SJSA1 (cell line): ENCODE measurements at places on chromosomes 12 and 14. TPM values are rescaled to one million over a fixed set of nuclear protein-coding genes. Genes with fewer than 3 reads are reported as not detected.
A peak's percentile ranks its signal among the peaks of the same experiment; 100 is the strongest.

DNA sequence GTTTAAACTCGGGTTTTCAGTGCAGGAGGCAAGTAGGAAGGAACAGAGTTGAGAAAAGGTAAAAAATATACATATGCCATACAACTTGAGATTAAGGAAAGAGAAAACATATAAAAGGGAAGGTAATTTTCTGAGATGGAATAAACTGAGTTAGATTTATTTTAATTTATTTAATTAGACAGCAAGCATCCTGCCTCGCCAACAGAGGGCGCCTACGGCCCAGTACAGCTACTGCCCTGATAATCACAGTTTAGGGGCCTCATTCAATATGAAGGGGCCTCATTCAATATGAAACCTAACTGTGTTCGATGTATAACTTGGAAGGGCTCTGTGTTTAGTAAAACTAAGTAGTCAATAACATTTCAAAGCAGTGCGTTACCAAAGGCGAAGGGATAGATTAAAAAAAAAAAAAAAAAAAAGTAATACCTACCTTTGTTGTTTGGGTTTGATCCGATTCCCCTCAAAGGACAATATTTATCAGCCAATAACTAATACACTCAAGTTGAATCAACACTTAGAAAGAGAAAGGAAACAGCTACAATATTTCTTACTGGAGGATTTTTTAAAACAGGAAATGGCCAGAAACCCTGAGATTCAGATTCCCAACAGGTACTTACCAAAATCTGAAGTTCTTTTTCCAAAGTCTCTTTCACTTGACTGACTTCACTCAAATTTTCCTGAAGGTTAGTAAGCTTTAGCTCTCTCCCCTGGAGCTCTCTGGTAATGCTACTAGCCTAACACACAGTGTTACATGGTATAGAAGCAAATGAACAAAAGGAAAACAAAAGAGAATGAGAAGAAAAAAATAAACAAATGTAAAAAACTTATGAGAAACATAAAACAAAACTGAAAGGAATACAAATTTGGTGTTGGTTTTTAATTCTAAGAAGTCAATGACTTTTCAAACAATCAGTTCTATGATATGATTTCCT lies 70.0 kb upstream of the VPS33A start:
- no peaks in the 10 kb centered on the region for H3K4me1 ChIP-seq
- no peak for DNase-seq
- no peaks in the 10 kb centered on the region for H3K27me3 ChIP-seq
- no peak overlapping the region for H3K4me3 ChIP-seq

The KIF26A gene
- total RNA-seq = 0.05 TPM in 1 of 2 replicates, not detected in the other

The TNS2 gene
- total RNA-seq = 8.8 and 18.4 TPM in 2 replicates

DNA sequence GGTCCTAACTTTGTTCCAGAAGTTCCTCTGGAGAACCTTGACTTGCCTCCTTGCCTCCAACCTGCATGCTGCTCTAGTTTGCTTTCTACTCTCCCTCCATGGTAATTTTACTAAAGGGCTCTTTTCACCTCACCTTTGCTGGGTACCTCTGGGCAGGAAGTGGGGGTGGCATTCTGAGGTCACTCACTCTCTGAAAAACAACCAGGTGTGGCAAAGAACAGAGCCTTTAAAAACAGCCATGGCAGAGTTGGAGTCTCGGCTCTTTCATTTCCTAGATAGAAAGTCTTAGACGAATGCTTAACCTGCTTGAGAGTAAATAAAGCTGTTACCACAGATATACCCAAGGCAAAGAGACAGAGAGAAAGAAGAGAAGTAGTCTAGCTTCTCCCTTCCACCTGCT lies 827.9 kb downstream of the BCL11B start:
- H3K4me3 ChIP-seq = no peak overlapping the region
- no peaks in the 10 kb centered on the region for H3K4me1 ChIP-seq
- no peaks in the 10 kb centered on the region for H3K36me3 ChIP-seq
- H3K27ac ChIP-seq = no peak overlapping the region
- DNase-seq = no peak
- no peaks in the 10 kb centered on the region for H3K27me3 ChIP-seq

DNA sequence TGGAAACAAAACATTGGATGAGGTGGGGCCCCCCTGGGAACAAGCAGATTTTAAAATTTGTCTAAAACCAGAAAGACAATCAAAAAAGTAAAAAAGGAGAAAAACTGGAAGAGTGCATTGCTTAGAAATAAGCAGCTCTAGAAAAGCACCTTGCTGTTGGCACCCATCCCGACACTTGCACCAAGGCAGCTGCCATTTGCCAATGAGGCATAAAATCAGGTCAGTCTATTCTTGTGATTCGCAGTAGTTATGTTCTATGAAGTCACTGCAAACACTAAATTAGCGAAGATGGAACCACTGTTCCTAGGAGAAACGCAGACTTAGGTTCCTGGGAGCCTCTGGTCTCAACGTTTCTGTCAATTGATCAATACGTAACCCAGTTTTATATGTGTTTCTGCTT lies 16.2 kb downstream of the VPS33A start:
- DNase-seq = no peak
- peaks cover 8% of the 10 kb centered on the region for H3K36me3 ChIP-seq
- H3K27me3 ChIP-seq = no peaks in the 10 kb centered on the region
- no peaks in the 10 kb centered on the region for H3K4me1 ChIP-seq

GRCh38 chr12:65121049-65121955 lies at the start of gene WIF1:
Gene WIF1, minus strand, starts transcription at chr12:65121305. Its CDS starts 114 bp downstream, at chr12:65121191.
- no peak within 1 kb of the TSS for H3K4me3 ChIP-seq
- H3K4me1 ChIP-seq = no peaks in the 10 kb centered on the region

The TSPAN8 gene
- total RNA-seq = not detected in 2 replicates

DNA sequence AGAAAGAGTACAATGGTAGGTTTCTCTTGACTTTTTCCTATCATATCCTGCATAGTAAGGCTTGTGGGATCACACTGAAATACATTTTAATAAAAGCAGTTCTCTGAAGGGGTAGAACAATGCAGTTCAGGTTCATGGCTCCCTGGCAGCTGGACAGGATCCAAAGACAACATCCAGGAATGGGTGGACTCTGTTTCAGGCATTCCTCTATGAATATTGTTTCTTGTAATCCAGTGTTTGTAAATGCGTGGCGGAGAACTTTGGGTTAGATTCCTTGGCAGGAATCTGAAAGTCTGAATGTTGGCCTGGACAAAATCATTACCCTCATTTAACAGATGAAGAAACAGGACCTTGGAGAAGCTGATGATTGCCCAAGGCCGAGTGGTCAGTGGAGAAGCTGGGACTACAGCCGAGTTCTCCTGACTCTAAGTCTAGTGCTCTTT lies 43.5 kb downstream of the SYNE2 start:
- peak; percentile 77 for DNase-seq
- H3K4me1 ChIP-seq = peaks cover 29% of the 10 kb centered on the region
- H3K4me3 ChIP-seq = no peak overlapping the region
- H3K27me3 ChIP-seq = no peaks in the 10 kb centered on the region
- H3K27ac ChIP-seq = peak overlapping the region; percentile 68

The CD27 gene
- not detected in 2 replicates for total RNA-seq

The OTX2 gene
- not detected in 2 replicates for total RNA-seq

- H3K36me3 ChIP-seq = peaks cover 5% of the 10 kb centered on the region
- no peaks in the 10 kb centered on the region for H3K27me3 ChIP-seq
- H3K27ac ChIP-seq = peak overlapping the region; percentile 72
- no peak for DNase-seq
- peaks cover 28% of the 10 kb centered on the region for H3K4me1 ChIP-seq
Measured at GRCh38 chr12:13223941-13224340, 27.4 kb downstream of the EMP1 start.

- H3K27ac ChIP-seq = no peak within 1 kb of the TSS
- no peaks in the 10 kb centered on the region for H3K27me3 ChIP-seq
Measured at GRCh38 chr12:92702754-92703679, at the start of gene PLEKHG7. Gene PLEKHG7, plus strand, starts transcription at chr12:92702989. Its CDS starts 3,643 bp downstream, at chr12:92706632.

The ACSS3 gene
- 0.28 and 1.3 TPM in 2 replicates for total RNA-seq

The CPNE6 gene
- total RNA-seq = not detected in 2 replicates

DNA sequence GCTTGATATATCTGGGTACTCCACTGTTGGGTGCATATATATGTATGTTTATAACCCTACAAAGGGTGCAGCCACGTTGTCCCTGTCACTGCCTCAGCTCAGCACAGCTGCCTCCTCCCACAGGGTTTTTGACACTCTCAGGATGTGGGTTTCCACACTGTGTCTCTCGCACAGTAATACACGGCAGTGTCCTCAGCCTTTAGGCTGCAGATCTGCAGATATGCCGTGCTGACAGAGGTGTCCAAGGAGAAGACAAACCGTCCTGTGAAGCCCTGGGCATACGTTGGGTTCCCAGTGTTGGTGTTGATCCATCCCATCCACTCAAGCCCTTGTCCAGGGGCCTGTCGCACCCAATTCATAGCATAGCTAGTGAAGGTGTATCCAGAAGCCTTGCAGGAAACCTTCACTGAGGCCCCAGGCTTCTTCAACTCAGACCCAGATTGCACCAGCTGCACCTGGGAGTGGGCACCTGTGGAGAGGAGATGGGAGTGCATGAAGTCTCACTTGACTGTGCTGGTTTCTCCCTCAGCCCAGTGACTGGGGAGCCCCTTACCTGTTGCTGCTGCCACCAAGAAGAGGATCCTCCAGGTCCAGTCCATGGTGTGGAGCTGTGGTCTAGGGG lies 498.7 kb downstream of the TMEM121 start:
- H3K27me3 ChIP-seq = no peaks in the 10 kb centered on the region
- H3K4me3 ChIP-seq = no peak overlapping the region

GRCh38 chr14:49895480-49895879 lies 2.6 kb downstream of the ARF6 start:
- H3K27me3 ChIP-seq = no peaks in the 10 kb centered on the region
- H3K27ac ChIP-seq = no peak overlapping the region
- DNase-seq = no peak
- H3K4me1 ChIP-seq = peaks cover 22% of the 10 kb centered on the region

- no peak overlapping the region for H3K4me3 ChIP-seq
- H3K27ac ChIP-seq = no peak overlapping the region
- DNase-seq = no peak
- no peaks in the 10 kb centered on the region for H3K4me1 ChIP-seq
- H3K27me3 ChIP-seq = no peaks in the 10 kb centered on the region
Measured at GRCh38 chr12:130714091-130714590, 2.0 kb downstream of the RIMBP2 start.

The SMOC1 gene
- not detected in 2 replicates for total RNA-seq

DNA sequence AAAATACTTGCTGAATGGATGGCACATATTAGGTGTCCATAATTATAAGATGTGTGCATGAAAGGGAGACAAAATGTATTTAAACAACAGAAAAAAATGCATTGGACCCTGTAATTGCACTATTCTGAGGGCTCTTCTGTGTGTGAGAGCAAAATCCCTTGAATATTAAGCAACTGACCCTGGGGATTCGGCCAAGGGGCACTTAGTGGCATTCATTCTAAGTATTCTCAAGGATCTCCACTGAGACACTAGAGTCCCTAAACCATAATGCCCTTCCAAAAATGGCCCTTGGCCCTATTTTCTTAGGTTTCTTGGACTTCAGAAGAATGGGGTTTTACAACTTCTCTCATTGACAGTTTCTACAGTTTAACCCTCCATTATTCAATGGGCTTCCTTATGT lies 388.6 kb downstream of the GLT1D1 start:
- H3K4me1 ChIP-seq = no peaks in the 10 kb centered on the region
- H3K4me3 ChIP-seq = no peak overlapping the region
- H3K27me3 ChIP-seq = no peaks in the 10 kb centered on the region
- no peak for DNase-seq
- H3K27ac ChIP-seq = no peak overlapping the region
- no peaks in the 10 kb centered on the region for H3K36me3 ChIP-seq

GRCh38 chr12:104121001-104121400 lies 17.0 kb downstream of the NFYB start:
- no peaks in the 10 kb centered on the region for H3K27me3 ChIP-seq
- peaks cover 79% of the 10 kb centered on the region for H3K36me3 ChIP-seq
- no peak for DNase-seq
- H3K4me1 ChIP-seq = peaks cover 43% of the 10 kb centered on the region
- no peak overlapping the region for H3K4me3 ChIP-seq

DNA sequence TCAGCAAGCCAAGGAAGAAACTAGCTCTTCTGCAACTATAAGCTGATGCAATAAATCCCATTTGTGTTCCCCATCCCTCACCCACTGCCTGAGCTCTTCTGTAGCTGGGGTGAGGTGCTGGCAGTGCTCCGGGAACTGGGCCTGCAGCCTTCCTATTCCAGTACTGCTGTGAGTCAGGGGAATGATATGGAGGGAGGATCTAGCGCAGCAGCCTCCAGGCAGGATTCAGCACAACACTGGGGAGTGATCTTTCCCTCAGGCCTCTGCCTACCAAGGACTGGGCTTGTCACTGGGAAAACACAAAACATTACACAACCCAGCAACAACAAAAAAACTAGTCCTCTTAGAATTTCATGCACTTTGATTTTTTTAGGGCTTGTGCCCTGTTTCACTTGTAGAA lies 58.7 kb downstream of the ST8SIA1 start:
- H3K27ac ChIP-seq = peak overlapping the region; percentile 55
- no peaks in the 10 kb centered on the region for H3K27me3 ChIP-seq
- no peaks in the 10 kb centered on the region for H3K36me3 ChIP-seq
- H3K4me1 ChIP-seq = peaks cover 18% of the 10 kb centered on the region
- H3K4me3 ChIP-seq = no peak overlapping the region
- DNase-seq = peak; percentile 67

The GPRC5A gene
- 1.6 and 2.8 TPM in 2 replicates for total RNA-seq

GRCh38 chr12:63307849-63308248 lies 156.8 kb upstream of the AVPR1A start:
- H3K27me3 ChIP-seq = no peaks in the 10 kb centered on the region
- no peak for DNase-seq
- no peak overlapping the region for H3K27ac ChIP-seq
- no peak overlapping the region for H3K4me3 ChIP-seq
- no peaks in the 10 kb centered on the region for H3K36me3 ChIP-seq

- no peaks in the 10 kb centered on the region for H3K27me3 ChIP-seq
- DNase-seq = peak; percentile 42
- H3K36me3 ChIP-seq = no peaks in the 10 kb centered on the region
- no peak overlapping the region for H3K4me3 ChIP-seq
Measured at GRCh38 chr12:100927826-100928225, 133.2 kb downstream of the ANO4 start.

The SRRM4 gene
- not detected in 2 replicates for total RNA-seq

The SLC7A8 gene
- total RNA-seq = 0.45 TPM in 1 of 2 replicates, not detected in the other
